Uterine smooth muscle cell (primary cell): ENCODE measurements at places on chromosomes 4 and X. TPM values are rescaled to one million over a fixed set of nuclear protein-coding genes. Genes with fewer than 3 reads are reported as not detected.

The CYBB gene
- under 0.01 TPM in 1 of 2 replicates, not detected in the other for total RNA-seq

The RPA4 gene
- 1.00 and 1.7 TPM in 2 replicates for total RNA-seq

The SLC2A9 gene
- total RNA-seq: 0.33 and 1.4 TPM in 2 replicates

The QRFPR gene
- not detected in 2 replicates for total RNA-seq

The MAGIX gene
- 1.4 and 2.4 TPM in 2 replicates for total RNA-seq

The H2BW1 gene
- not detected in 2 replicates for total RNA-seq

The GIMD1 gene
- total RNA-seq: not detected in 2 replicates

The CPXCR1 gene
- not detected in 2 replicates for total RNA-seq

The CFP gene
- 0.12 and 0.55 TPM in 2 replicates for total RNA-seq

The SLC25A14 gene
- 14.4 and 16.2 TPM in 2 replicates for total RNA-seq

The REELD1 gene
- total RNA-seq: not detected in 2 replicates

The UGT2B17 gene
- total RNA-seq: not detected in 2 replicates

The NOX1 gene
- not detected in 2 replicates for total RNA-seq

The DCHS2 gene
- total RNA-seq: 0.11 and 0.12 TPM in 2 replicates

The FRYL gene
- 62.0 and 91.9 TPM in 2 replicates for total RNA-seq

The PPP4R3C gene
- not detected in 2 replicates for total RNA-seq

The CTAG2 gene
- total RNA-seq: not detected in 2 replicates

The DUSP21 gene
- total RNA-seq: not detected in 2 replicates

The CXCL8 gene
- total RNA-seq: 1.5 and 6.3 TPM in 2 replicates

The ADGRG4 gene
- not detected in 2 replicates for total RNA-seq

The RAB40AL gene
- total RNA-seq: 0.22 and 0.37 TPM in 2 replicates

The EVC2 gene
- 10.0 and 16.4 TPM in 2 replicates for total RNA-seq

The DKC1 gene
- 36.5 and 60.1 TPM in 2 replicates for total RNA-seq

The MAGEA4 gene
- total RNA-seq: not detected in 2 replicates

The RAB39B gene
- 2.4 and 5.7 TPM in 2 replicates for total RNA-seq

The GPR173 gene
- 2.5 and 3.1 TPM in 2 replicates for total RNA-seq

The HAND2 gene
- total RNA-seq: 22.7 and 26.9 TPM in 2 replicates

The ASIC5 gene
- total RNA-seq: not detected in 2 replicates

The C4orf50 gene
- total RNA-seq: not detected in 2 replicates

The SPARCL1 gene
- total RNA-seq: 0.22 and 2.1 TPM in 2 replicates

The CPE gene
- total RNA-seq: 1.00 and 1.3 TPM in 2 replicates

The OTUD5 gene
- 37.0 and 40.7 TPM in 2 replicates for total RNA-seq

The S100G gene
- not detected in 2 replicates for total RNA-seq

The HGFAC gene
- total RNA-seq: 0.11 TPM in 1 of 2 replicates, not detected in the other

The PCYT1B gene
- 2.1 and 4.2 TPM in 2 replicates for total RNA-seq

The VCX3B gene
- total RNA-seq: not detected in 2 replicates

The TLR6 gene
- total RNA-seq: 3.0 and 4.4 TPM in 2 replicates

The LUZP4 gene
- total RNA-seq: not detected in 2 replicates

The MANBA gene
- 28.0 and 55.0 TPM in 2 replicates for total RNA-seq

The HEPH gene
- 19.0 and 40.9 TPM in 2 replicates for total RNA-seq

The P2RY4 gene
- total RNA-seq: under 0.01 TPM in 1 of 2 replicates, not detected in the other

The TEX13C gene
- not detected in 2 replicates for total RNA-seq

The TMEM131L gene
- 5.8 and 9.7 TPM in 2 replicates for total RNA-seq

The MEPE gene
- not detected in 2 replicates for total RNA-seq

The EPGN gene
- total RNA-seq: 1.1 TPM in 1 of 2 replicates, not detected in the other

The TSPAN7 gene
- total RNA-seq: 0.11 TPM in 1 of 2 replicates, not detected in the other

The SLC49A3 gene
- 0.55 and 1.00 TPM in 2 replicates for total RNA-seq

The SLC7A11 gene
- 94.2 and 98.3 TPM in 2 replicates for total RNA-seq

The HMX1 gene
- not detected in 2 replicates for total RNA-seq

The C1QTNF7 gene
- total RNA-seq: 0.12 and 0.33 TPM in 2 replicates

The RS1 gene
- not detected in 2 replicates for total RNA-seq
